ENCODE measurements at places on chromosomes 11 and 22. TPM values are rescaled to one million over a fixed set of nuclear protein-coding genes. Genes with fewer than 3 reads are reported as not detected.

- no peak overlapping the region for H3K4me3 ChIP-seq
- H3K4me1 ChIP-seq = peaks cover 50% of the 10 kb centered on the region
- no peak for DNase-seq
- H3K36me3 ChIP-seq = no peaks in the 10 kb centered on the region
- H3K27ac ChIP-seq = peak overlapping the region; percentile 76
Observed at GRCh38 chr11:12824281-12825041, 150.2 kb downstream of the TEAD1 start.

FOLR2 gene
- 0.48 TPM for total RNA-seq

- H3K27ac ChIP-seq = peak overlapping the region; percentile 7
- DNase-seq = peak; percentile 92
- H3K4me3 ChIP-seq = no peak overlapping the region
- no peaks in the 10 kb centered on the region for H3K36me3 ChIP-seq
Observed at GRCh38 chr11:64448599-64449380, 89.8 kb downstream of the RPS6KA4 start.

DNA sequence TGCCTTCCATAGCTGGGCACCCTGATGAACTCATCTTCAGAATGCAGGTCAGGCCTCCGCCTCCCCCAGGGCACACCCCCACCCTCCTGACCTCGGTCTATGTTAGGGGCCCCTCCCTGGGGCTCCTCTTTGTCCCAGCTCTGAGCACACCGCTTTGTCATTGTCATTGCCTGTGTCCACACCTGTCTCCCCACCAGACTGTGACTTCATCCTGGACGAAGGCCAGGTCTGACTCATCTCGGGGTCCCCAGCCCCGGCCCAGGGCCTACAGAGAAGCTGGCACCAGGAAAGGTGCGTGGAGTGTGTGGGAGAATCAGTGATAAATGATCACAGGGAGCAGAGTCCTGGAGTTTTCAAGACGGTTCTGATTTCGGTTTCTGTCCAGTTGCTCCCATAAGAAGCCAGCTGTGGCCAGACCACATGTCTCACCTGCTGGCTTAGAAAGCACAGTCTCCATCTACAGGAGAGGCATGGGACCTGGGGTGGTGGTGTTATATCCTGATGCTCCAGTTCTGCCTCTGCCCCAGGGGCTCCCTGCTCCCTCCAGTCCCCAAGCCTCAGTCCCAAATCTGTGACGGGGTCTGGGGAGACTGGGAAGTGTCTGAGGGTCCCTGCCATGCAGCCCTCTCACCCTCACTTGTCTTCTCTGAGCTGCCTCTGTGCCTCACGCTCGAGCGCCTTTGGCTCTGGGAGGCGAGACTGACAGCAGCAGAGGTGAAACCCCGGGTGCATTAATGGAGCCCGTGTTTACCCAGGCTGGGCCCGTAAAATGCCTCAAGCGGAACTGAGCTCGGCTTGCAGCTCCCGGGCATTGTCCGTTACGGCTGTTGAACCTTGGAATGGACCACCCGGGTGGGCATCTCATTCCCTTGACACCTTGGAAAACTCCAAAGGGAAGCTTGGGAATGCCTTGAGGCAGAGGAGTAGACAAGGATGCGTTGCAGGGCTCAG, 85.5 kb upstream of the WNT11 start:
- H3K36me3 ChIP-seq = no peaks in the 10 kb centered on the region
- no peaks in the 10 kb centered on the region for H3K4me1 ChIP-seq
- peak; percentile 68 for DNase-seq
- H3K4me3 ChIP-seq = no peak overlapping the region
